ENCODE measurements at places on chromosomes 7 and 10. TPM values are rescaled to one million over a fixed set of nuclear protein-coding genes. Genes with fewer than 3 reads are reported as not detected.

GRCh38 chr7:47482013-47482875 lies 99.7 kb downstream of the TNS3 start:
- no peaks in the 10 kb centered on the region for H3K36me3 ChIP-seq
- DNase-seq = peak; percentile 76
- H3K4me3 ChIP-seq = no peak overlapping the region
- no peaks in the 10 kb centered on the region for H3K27me3 ChIP-seq
- peak overlapping the region; percentile 100 for H3K27ac ChIP-seq

- H3K27ac ChIP-seq = peak overlapping the region; percentile 27
- H3K27me3 ChIP-seq = no peaks in the 10 kb centered on the region
- no peak overlapping the region for H3K4me3 ChIP-seq
- no peak for DNase-seq
- peaks cover 2% of the 10 kb centered on the region for H3K4me1 ChIP-seq
- H3K36me3 ChIP-seq = no peaks in the 10 kb centered on the region
Measured at GRCh38 chr7:80312139-80312661, 177.6 kb downstream of the GNAI1 start.

GRCh38 chr10:132664407-132664806 lies 121.5 kb downstream of the NKX6-2 start:
- H3K4me3 ChIP-seq = no peak overlapping the region
- no peaks in the 10 kb centered on the region for H3K27me3 ChIP-seq
- DNase-seq = no peak
- no peak overlapping the region for H3K27ac ChIP-seq
- H3K4me1 ChIP-seq = no peaks in the 10 kb centered on the region
- H3K36me3 ChIP-seq = no peaks in the 10 kb centered on the region

GRCh38 chr10:63374991-63375390 lies 90.8 kb downstream of the JMJD1C start:
- no peak overlapping the region for H3K4me3 ChIP-seq
- H3K4me1 ChIP-seq = no peaks in the 10 kb centered on the region
- no peak for DNase-seq
- no peaks in the 10 kb centered on the region for H3K27me3 ChIP-seq

GRCh38 chr7:147023440-147023839 lies 906.8 kb downstream of the CNTNAP2 start:
- no peaks in the 10 kb centered on the region for H3K36me3 ChIP-seq
- DNase-seq = no peak
- H3K4me1 ChIP-seq = no peaks in the 10 kb centered on the region
- H3K4me3 ChIP-seq = no peak overlapping the region

DNA sequence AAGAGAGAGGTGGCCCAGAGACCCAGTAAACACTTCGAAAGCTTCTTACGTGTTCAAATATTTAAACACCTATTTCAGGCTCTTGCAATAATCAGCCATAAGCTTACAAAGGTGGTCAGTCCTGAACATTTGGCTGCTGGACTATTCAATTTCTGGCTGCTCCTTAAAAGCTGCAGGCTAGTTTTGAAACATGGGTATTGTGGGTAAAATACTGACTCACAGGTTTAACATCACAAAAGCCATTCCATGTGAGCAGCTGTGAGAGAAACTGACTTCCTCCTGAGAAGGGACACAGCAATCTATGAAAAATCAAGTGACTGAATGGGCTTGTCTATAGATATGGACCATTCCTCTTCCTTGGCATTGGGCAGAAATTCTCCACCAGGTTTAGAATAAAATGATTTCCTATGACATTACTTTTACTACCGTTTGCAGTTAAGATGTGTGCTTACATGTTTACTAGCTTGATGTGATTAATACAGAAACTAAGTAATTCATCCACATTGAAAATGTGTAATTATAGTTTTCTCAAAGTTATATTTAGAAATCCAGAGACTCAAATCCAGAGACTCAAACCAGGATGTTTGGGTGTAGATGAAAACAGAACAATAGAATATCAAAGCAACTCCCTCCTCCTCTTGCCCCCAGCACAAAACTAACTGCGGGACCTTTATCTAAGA lies 252.3 kb downstream of the GATA3 start:
- H3K4me1 ChIP-seq = no peaks in the 10 kb centered on the region
- DNase-seq = no peak

GRCh38 chr10:43479275-43479674 lies 42.4 kb downstream of the ZNF487 start:
- H3K27ac ChIP-seq = no peak overlapping the region
- H3K4me1 ChIP-seq = no peaks in the 10 kb centered on the region
- H3K27me3 ChIP-seq = no peaks in the 10 kb centered on the region
- no peak overlapping the region for H3K4me3 ChIP-seq
- DNase-seq = no peak

DNA sequence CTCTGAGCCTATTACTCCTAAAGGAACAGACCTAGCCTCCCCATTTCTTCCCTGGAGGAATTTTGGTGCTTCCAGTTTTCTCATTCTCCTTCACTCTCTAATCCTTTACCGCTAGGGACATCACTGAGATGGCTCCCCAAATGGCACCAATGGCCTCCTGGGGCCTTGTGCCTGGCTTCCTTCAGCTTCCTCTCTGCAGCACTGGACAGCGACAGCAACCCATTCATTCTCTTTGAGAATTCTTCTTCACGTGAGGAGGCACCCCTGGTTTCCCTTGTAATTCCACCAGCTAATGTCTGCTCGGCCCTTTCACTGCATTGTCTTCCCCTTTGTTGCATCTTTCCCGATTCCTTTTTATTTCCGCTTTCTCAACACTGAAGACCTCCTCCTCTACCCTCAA lies 24.6 kb upstream of the KDM7A start:
- H3K4me3 ChIP-seq = no peak overlapping the region
- no peaks in the 10 kb centered on the region for H3K4me1 ChIP-seq
- no peaks in the 10 kb centered on the region for H3K36me3 ChIP-seq
- no peaks in the 10 kb centered on the region for H3K27me3 ChIP-seq

GRCh38 chr7:127769696-127770400 lies 117.9 kb downstream of the SND1 start:
- peaks cover 3% of the 10 kb centered on the region for H3K36me3 ChIP-seq
- DNase-seq = no peak
- H3K4me3 ChIP-seq = no peak overlapping the region
- H3K27me3 ChIP-seq = no peaks in the 10 kb centered on the region
- no peaks in the 10 kb centered on the region for H3K4me1 ChIP-seq

DNA sequence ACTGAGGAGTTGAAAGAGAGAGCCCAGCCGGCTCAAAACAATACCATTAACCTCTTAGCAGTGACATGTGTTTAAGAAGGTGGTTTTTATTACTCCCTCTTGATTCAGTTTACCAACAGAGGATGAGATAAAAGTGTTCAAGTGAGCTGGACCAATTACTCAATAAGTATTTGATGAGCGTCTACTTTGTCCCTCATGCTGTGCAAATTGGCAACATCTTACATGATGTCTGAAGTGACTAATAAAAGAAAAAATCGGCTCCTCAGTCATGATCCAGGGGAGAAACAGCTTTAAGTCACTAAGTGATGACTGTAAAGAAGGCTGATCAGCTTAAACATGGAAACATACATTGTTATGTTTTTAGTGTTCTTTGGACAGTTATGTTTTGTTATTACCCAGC lies 7.8 kb downstream of the WNT16 start:
- H3K4me1 ChIP-seq = no peaks in the 10 kb centered on the region
- DNase-seq = no peak
- no peak overlapping the region for H3K4me3 ChIP-seq
- no peaks in the 10 kb centered on the region for H3K36me3 ChIP-seq

DNA sequence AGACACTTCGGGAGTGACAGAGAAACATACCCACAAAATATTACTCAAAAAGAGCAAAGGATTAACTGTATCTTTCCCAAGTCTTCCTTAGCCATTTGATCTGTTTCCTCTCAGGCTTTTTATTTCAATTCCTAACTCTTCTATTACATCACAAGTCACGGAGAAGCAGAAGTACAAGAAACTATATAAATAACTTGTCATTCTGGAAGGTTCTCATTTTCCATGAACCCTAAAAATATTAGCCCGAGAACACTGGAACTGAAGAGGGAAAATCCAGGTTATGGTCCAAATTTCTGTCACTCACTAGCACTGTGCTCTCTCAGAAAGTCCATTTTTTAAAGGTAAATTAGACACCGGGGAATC lies 98.0 kb downstream of the GRB10 start:
- peaks cover 2% of the 10 kb centered on the region for H3K36me3 ChIP-seq
- H3K27ac ChIP-seq = no peak overlapping the region
- H3K4me1 ChIP-seq = peaks cover 3% of the 10 kb centered on the region
- no peak overlapping the region for H3K4me3 ChIP-seq

- no peak overlapping the region for H3K4me3 ChIP-seq
- no peaks in the 10 kb centered on the region for H3K4me1 ChIP-seq
- DNase-seq = no peak
- H3K36me3 ChIP-seq = no peaks in the 10 kb centered on the region
Measured at GRCh38 chr10:121326905-121327304, 271.3 kb downstream of the FGFR2 start.

Gene LRIT1
- not detected for total RNA-seq

Gene KCND2
- total RNA-seq = 4.2 TPM

Gene MOGAT3
- total RNA-seq = not detected

Gene ASB15
- total RNA-seq = not detected

Gene LMTK2
- total RNA-seq = 13.6 TPM

Gene OR2A1
- total RNA-seq = 0.39 TPM

Measured in aorta (tissue), 5 donors.